ENCODE measurements at places on chromosomes 2 and 18. TPM values are rescaled to one million over a fixed set of nuclear protein-coding genes. Genes with fewer than 3 reads are reported as not detected.

CNTNAP5 gene
- total RNA-seq, result 0.11 TPM

BAZ2B gene
- 84.5 TPM for total RNA-seq

PTCD3 gene
- total RNA-seq, result 64.1 TPM

NCKAP1 gene
- total RNA-seq, result 116 TPM

ME2 gene
- 59.4 TPM for total RNA-seq

CNGA3 gene
- not detected for total RNA-seq

AQP12B gene
- not detected for total RNA-seq

IL36A gene
- not detected for total RNA-seq

TCF23 gene
- total RNA-seq, result 8.5 TPM

CGREF1 gene
- 10.7 TPM for total RNA-seq

CCT4 gene
- total RNA-seq, result 77.6 TPM

GALNT5 gene
- 2.0 TPM for total RNA-seq

REG3G gene
- not detected for total RNA-seq

SCN2A gene
- total RNA-seq, result 0.87 TPM

KRTCAP3 gene
- 31.4 TPM for total RNA-seq

SRD5A2 gene
- 8.5 TPM for total RNA-seq

PID1 gene
- 14.0 TPM for total RNA-seq

EHD3 gene
- 7.9 TPM for total RNA-seq

LHCGR gene
- not detected for total RNA-seq

CCDC141 gene
- total RNA-seq, result 0.32 TPM

SLC30A3 gene
- not detected for total RNA-seq

COLEC12 gene
- total RNA-seq, result 35.0 TPM

ADAM23 gene
- total RNA-seq, result 10.7 TPM

LIMS4 gene
- total RNA-seq, result not detected

LRRTM1 gene
- total RNA-seq, result 1.8 TPM

MZT2B gene
- 161 TPM for total RNA-seq

GRB14 gene
- total RNA-seq, result 0.14 TPM

KCTD1 gene
- total RNA-seq, result 24.7 TPM

SFTPB gene
- not detected for total RNA-seq

SCN1A gene
- 0.23 TPM for total RNA-seq

PRSS56 gene
- total RNA-seq, result not detected

TACR1 gene
- total RNA-seq, result 4.2 TPM

ITGB6 gene
- 12.3 TPM for total RNA-seq

ZNF804A gene
- total RNA-seq, result 0.80 TPM

SEMA4F gene
- total RNA-seq, result 16.5 TPM

CWC22 gene
- 16.3 TPM for total RNA-seq

PROKR1 gene
- total RNA-seq, result 0.40 TPM

CCDC102B gene
- total RNA-seq, result 16.5 TPM

KCNE4 gene
- 1.0 TPM for total RNA-seq

ONECUT2 gene
- total RNA-seq, result 0.09 TPM

PDE11A gene
- total RNA-seq, result 14.9 TPM

HRH4 gene
- total RNA-seq, result not detected

CEBPZOS gene
- 45.2 TPM for total RNA-seq

POTEJ gene
- total RNA-seq, result 16.7 TPM

ALK gene
- 1.2 TPM for total RNA-seq

CPLX4 gene
- not detected for total RNA-seq

GDF7 gene
- total RNA-seq, result 7.0 TPM

SERPINB11 gene
- 37.8 TPM for total RNA-seq
